ENCODE measurements at places on chromosomes 12 and 14.

- no peaks in the 10 kb centered on the region for H3K4me1 ChIP-seq
- H3K27me3 ChIP-seq: peaks cover 46% of the 10 kb centered on the region
- H3K27ac ChIP-seq: no peak overlapping the region
- no peak overlapping the region for H3K4me3 ChIP-seq
- H3K36me3 ChIP-seq: no peaks in the 10 kb centered on the region
Observed at GRCh38 chr12:9961106-9961505, 10.1 kb upstream of the CLEC12A start.

DNA sequence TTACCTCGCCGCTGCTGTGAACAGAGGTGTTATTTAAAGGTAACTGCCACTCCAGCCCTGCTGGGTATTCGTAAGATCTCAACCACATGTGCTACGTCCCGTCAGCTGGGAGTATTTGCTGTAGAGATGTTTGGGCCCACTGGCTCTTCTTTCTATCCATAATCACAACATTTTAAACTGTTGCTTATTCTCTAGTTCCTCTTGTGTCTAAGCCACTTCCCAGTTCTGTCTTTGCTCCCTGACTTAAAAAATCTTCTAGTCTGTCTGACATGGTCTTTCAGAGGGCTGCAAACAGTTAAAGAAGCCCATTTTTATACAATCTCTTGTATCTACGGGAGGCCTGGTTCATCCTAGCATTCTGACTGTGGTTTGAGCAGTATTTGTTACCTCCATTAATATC is 33.2 kb upstream of the HELB start:
- H3K36me3 ChIP-seq: no peaks in the 10 kb centered on the region
- H3K4me3 ChIP-seq: no peak overlapping the region
- no peak overlapping the region for H3K27ac ChIP-seq
- no peak for DNase-seq

DNA sequence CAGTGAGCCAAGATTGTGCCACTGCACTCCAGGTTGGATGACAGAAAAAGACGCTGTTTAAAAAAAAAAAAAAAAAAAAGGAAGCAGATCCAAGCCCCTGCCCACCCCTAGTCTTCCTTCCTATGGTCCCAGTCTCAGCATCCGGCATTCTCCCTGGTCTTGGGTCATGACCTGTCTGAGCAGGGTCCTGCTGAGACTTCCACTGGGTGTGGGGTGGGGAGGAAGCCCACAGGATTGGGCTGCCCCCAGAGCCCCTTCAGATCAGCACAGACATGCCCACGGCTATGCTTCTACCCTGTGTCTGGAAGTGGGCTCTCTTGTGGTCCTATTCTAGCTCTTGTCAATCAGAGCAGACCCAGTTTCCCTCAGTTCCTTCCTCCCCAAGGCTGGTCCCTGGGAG is 12.6 kb upstream of the PLEK2 start:
- no peak overlapping the region for H3K27ac ChIP-seq
- no peaks in the 10 kb centered on the region for H3K36me3 ChIP-seq
- no peak overlapping the region for H3K4me3 ChIP-seq
- no peaks in the 10 kb centered on the region for H3K27me3 ChIP-seq

- no peaks in the 10 kb centered on the region for H3K27me3 ChIP-seq
- peaks cover 7% of the 10 kb centered on the region for H3K4me1 ChIP-seq
- H3K4me3 ChIP-seq: no peak overlapping the region
- no peak for DNase-seq
- H3K27ac ChIP-seq: no peak overlapping the region
- H3K36me3 ChIP-seq: peaks cover 12% of the 10 kb centered on the region
Observed at GRCh38 chr12:121013715-121014114, 2.6 kb downstream of the C12orf43 start.

DNA sequence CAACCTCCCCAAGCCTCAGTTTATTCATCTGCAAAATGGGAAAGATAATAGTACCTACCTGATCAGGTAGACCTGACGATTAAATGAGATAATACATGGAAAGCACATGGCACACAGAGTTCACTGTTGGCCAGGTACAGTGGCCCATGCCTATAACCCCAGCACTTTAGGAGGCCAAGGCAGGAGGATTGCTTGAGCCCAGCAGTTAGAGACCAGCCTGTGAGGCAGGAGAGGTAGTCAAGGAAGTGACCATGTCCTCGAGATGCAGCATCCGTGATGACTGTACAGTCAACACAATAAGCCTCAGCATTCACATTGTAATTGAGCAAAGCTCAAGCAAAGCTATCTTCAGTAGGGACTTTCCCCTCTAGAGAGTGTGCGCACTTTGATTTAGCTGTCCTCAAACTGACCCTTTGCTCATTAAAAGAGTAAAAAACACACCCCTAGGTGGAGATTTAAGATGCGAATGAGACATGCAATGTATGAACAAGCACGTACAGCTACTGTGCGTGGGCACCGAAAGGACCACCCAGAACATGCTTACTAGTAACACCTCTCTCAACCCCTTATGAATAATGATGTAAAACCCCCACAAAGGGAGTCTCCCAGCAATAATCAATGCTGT is 9.9 kb downstream of the ISCU start:
- no peaks in the 10 kb centered on the region for H3K4me1 ChIP-seq
- no peak overlapping the region for H3K4me3 ChIP-seq
- no peaks in the 10 kb centered on the region for H3K27me3 ChIP-seq
- no peak overlapping the region for H3K27ac ChIP-seq
- peaks cover 11% of the 10 kb centered on the region for H3K36me3 ChIP-seq
- no peak for DNase-seq

DNA sequence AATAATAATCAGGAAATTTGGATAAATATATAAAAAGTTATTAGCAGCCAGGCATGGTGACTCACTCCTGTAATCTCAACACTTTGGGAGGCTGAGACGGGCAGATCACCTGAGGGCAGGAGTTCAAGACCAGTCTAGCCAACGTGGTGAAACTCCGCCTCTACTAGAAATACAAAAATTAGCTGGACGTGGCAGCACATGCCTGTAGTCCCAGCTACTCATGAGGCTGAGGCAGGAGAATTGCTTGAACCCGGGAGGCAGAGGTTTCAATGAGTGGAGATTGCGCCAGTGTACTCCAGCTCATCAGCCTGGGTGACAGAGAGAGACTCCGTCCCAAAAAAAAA is 64.5 kb downstream of the SYT1 start:
- peaks cover 13% of the 10 kb centered on the region for H3K4me1 ChIP-seq
- no peaks in the 10 kb centered on the region for H3K36me3 ChIP-seq
- H3K4me3 ChIP-seq: no peak overlapping the region
- peak; percentile 56 for DNase-seq

DNA sequence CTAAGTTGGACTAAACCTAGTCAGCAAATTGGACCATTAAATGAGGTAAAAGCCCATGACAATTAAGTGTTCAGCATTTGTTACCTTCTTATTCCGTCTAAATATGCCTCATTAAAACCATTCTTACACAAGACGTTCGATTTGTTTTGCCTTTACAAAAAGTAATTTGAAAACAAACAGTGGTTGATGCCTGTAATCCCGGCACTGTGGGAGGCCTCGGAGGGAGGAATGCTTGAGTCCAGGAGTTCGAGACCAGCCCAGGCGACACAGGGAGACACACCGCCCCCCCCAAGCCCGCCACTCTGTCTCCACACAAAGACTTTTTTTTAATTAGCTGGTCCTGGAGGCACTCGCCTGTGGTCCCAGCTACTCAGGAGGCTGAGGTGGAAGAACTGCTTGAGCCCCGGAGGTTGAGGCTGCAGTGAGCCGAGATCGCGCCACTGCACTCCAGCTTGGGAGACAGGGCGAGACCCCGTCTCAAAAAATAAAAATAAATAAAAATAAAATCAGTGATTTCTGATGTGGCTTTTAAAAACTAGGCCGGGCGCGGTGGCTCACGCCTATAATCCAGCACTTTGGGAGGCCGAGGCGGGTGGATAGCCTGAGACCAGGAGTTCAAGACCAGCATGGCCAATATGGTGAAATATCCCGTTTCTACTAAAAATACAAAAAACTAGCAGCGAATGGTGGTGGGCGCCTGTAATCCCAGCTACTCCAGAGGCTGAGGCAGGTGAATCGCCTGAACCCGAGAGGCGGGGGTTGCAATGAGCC is 856 bp upstream of the EIF4B start:
- peaks cover 30% of the 10 kb centered on the region for H3K36me3 ChIP-seq
- no peak for DNase-seq
- H3K27me3 ChIP-seq: no peaks in the 10 kb centered on the region
- H3K4me1 ChIP-seq: peaks cover 18% of the 10 kb centered on the region
- H3K4me3 ChIP-seq: peak overlapping the region; percentile 98
- peak overlapping the region; percentile 74 for H3K27ac ChIP-seq

DNA sequence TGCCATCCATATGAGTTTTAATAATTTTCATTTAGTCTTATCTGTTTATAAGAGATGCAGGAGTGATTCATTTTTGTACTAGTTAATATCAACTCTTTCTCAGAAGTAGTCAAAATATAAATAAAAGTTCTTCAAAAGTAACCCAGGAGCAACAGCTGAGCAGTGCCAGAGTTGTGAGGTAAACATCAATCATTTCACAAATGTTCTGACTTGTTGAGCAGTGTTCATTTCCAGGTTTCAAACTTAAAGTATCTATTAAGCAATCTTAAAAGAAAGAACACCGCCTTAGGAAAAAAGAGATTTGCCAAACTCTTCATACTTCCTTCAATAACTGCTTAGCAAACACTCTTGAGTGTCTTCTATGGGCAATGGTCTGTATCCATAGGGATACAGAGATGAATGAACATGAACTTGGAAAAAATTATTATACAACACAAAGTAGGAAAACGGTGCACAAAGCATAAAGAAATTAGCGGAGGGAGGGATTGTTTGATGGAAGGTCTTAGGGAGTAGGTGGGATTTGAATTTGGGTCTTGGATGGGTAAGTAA is 41.9 kb upstream of the POC1B start:
- DNase-seq: no peak
- no peak overlapping the region for H3K4me3 ChIP-seq
- H3K27ac ChIP-seq: no peak overlapping the region

DNA sequence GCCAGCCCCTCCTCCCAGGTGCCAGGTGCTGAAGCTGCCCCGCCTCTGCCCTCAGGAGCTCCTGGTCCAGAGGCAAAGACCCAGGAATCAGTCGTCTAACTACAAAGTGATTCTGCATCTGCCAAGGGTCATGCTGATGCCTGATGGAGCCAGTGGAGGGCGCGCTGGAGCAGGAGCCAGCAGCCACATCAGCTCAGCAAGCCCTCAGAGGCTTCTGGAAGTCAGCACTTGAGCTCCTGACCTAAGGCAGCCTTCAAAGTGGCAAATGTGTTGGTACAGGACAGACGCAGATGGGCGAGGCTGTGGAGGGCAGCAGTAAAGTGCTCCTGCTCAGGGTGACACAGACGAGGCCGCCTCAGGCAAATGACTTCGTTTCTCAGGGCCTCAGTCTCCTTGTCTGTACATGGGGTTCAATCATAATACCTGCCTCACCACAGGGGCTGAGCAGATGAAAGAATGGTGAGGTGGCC is 10.9 kb downstream of the C12orf43 start:
- H3K27ac ChIP-seq: no peak overlapping the region
- no peaks in the 10 kb centered on the region for H3K27me3 ChIP-seq
- no peak overlapping the region for H3K4me3 ChIP-seq
- no peaks in the 10 kb centered on the region for H3K4me1 ChIP-seq
- peak; percentile 46 for DNase-seq

GRCh38 chr14:31843361-31844091 is 233.6 kb upstream of the ARHGAP5 start:
- no peaks in the 10 kb centered on the region for H3K36me3 ChIP-seq
- no peak overlapping the region for H3K27ac ChIP-seq
- no peak overlapping the region for H3K4me3 ChIP-seq
- H3K4me1 ChIP-seq: no peaks in the 10 kb centered on the region

Data from HCT116 (cell line).